ENCODE measurements at places on chromosomes 2 and 18.

GRCh38 chr18:49052891-49053644 lies 102.3 kb upstream of the SMAD7 start:
- no peak for DNase-seq

- DNase-seq, result no peak
These were observed 885 bp upstream of the DSEL start for GRCh38 chr18:67517444-67517765.

- no peak for DNase-seq
These were observed 9.6 kb downstream of the TET3 start for GRCh38 chr2:73994178-73994831.

GRCh38 chr2:145321344-145321743 lies 801.4 kb upstream of the ZEB2 start:
- DNase-seq, result no peak

DNA sequence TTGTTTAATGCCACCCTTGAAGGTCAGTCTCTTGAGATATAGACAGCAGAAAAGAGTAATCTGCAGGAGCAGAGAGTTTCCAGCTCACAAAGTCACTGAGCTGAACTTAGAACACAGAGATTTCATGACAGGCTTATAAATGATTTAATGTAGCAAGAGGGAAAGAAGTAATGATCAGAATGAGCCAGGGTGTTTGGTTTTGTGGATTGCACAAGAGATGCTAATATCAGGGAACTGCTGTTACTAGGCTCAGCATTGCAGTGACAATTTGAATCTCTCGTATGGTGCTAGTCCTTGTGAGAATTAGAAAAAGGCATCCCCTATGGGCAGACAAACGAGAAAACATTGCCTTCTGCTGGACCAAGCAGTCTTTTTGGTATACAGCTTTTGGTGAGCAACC lies 61.7 kb upstream of the ITGB6 start:
- DNase-seq, result no peak

- DNase-seq, result no peak
These were observed 21.9 kb downstream of the CENPO start for GRCh38 chr2:24815171-24815570.

- no peak for DNase-seq
These were observed 111.1 kb downstream of the TTC27 start for GRCh38 chr2:32738939-32739338.

DNA sequence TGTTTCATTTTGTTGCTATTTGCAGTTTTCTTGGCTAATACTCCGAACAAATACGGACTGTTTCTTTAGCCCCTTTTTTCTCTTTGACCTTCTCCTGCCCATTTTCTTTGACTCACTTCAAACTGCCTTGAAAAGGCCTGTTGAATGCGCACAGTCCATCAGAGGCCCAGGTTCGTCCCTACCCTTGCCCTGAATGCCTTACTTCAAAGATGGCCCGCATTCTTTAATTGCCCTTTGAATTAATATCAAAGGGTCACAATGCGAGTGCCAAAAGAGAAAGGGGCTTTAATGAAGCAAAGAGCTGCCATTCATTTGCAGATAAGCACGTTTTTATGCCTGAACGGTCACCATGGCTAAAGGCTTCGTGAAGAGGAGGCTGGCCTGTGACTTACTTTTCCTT lies 29.7 kb downstream of the PAX3 start:
- DNase-seq, result no peak

GRCh38 chr2:127014630-127015029 lies 92.3 kb downstream of the BIN1 start:
- no peak for DNase-seq

DNA sequence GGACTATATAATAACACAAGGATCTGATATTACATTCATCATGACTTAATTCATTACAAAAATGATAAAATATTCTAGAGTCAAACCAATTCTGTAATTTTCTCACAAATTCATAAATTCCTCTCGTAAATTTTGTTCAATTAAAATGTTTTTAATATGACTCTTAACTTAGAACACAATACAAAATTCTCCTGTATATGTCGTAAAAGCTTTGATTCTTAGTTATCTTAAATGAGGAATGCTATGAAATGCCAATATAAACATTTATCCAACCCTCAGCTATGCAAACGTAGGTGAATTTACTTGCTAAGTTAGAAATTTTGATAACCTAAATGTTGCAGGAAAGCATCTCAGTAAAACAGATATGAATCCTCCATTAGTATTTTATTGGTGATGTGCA lies 28.9 kb downstream of the ARHGAP15 start:
- no peak for DNase-seq

- no peak for DNase-seq
These were observed 270.3 kb downstream of the MREG start for GRCh38 chr2:215743066-215743465.

DNA sequence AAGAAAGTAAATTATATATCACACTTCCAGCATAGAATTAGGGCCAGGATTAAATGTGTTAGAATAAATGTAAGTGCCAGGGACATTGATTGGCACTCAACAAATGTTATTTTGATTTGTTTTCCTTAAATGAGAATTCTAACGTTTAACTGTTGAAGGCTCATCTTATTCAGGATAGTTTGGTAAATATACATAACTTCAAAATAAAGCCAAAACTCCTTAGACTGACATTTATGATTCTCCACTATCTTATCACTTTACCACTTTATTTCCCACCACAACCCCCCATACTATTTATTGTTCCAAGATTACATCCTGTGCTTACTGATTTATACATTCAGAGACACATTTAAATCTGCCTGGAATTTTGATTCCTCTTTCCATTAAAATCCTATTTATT lies 769.5 kb upstream of the CDH2 start:
- DNase-seq, result no peak

DNA sequence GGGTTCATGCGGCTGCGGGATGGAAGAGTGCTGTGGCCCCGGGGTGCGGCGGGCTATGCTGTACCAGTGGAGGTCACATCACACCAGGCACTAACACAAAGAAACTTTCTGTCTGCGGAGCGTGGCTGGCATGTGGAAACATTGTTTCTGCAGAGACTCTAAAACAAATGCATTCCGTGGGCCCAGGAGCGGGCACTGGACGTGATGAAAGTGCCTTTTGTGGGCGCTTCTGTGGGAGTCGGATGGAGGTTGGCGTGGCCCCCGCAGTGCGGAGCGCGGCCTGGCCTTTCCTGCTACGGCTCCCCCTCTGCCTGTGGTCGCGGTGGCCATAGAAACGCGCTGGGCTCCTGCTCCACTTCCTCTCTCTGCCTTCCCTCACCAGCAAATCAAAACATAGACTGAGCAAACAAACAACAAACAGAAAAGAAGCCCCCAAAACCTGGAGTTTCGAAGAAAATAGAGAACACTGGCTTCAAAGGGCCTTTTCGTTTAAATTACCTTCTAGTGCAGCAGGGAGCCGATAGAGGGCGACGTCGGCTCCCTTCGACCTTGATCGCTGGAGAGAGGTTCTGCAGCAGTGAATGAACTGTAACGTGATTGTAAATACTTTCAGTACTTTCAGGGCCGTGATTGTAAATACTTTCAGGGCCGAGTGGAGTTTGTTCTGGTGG lies 51.4 kb downstream of the KIF5C start:
- peak; percentile 37 for DNase-seq

- DNase-seq, result no peak
These were observed 22.0 kb downstream of the CCT7 start for GRCh38 chr2:73255907-73256617.

DNA sequence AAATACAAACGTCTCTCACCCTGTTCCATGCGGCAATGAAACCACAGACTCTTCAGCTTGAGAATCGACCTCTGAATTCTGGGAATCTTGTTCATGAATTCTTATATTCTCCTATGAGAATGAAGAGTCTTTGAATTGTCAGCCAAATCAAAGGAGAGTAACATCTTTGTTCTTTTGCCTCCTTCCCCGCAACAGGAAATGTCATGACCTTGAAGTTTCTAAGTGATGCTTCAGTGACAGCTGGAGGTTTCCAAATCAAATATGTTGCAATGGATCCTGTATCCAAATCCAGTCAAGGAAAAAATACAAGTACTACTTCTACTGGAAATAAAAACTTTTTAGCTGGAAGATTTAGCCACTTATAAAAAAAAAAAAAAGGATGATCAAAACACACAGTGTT lies 21.8 kb downstream of the TNFAIP6 start:
- DNase-seq, result no peak

DNA sequence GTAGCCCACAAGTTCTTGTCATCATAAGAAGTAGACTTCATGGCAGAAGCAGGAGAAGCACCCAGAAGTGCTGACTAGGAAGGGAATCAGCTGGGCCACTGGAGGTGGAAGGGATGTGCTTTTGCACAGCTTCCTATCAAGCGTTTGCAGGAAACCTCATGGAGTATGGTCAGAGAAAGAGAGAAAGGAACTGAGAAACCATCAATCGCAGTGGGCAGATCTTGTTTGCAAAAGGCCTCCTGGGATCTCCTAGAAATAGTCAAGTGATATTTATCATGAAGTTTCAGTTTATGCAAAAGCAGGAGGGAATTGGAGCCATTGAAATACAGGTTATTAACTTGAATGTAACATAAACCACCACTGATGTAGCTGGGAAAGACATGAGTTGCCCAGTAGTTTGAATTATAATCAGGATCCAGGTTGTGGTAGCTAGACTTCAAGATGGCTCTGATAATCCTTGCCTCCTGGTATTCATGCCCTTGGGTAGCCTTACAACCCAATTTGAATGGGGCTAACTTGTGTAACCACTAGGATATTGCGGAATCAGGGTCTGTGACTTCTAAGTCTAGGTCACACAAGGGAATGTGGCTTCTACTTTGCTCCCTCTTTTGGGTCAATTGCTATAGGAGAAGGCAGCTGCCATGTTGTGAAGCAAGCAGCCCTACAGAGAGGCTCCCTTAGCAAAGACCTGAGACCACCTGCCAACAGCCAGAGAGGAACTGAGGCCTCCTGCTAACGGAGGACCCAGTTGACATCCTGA lies 69.8 kb upstream of the TCF4 start:
- DNase-seq, result no peak

DNA sequence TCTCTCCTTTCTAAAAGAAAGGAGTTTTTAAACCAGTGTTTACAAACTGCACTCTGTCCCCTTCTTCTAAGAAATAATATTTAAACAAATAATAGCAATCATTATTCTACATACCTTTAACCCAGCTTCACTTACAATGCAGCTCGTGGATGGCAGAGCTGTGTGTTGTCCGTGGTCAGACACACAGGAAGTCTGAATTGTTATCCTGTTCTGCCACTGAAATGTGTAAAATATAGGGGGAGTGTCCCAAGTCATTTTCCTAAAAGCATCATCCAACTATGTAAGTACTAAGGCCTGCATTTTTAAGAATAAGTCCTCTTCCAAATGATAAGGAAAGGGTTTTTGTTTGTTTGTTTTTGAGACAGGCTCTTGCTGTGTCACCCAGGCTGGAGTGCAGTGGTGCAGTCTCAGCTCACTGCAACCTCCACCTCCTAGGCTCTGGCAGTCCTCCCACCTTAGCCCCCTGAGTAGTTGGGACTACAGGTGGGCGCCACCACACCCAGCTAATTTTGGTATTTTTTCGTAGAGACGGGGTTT lies 2.7 kb upstream of the PPP4R1 start:
- DNase-seq, result no peak

DNA sequence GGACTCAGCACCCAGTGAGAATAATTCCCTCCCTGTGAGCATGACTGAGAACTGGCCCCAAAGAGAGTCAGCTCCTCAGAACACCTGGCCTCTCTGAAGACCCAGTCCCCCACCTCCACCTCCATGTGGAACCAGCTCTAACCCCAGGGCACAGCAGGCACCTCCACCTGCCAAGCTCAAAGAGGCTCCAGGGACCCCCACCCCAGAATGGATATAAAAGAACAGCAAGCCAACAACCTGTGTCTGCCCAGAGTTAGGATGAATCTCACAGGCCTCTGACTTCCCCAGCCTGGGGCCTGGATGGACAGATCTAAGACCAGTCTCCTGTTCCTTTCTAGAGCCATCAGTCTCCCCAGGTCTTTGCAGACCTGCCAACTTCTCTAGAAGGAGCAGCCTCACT lies 498.5 kb downstream of the EIPR1 start:
- no peak for DNase-seq

DNA sequence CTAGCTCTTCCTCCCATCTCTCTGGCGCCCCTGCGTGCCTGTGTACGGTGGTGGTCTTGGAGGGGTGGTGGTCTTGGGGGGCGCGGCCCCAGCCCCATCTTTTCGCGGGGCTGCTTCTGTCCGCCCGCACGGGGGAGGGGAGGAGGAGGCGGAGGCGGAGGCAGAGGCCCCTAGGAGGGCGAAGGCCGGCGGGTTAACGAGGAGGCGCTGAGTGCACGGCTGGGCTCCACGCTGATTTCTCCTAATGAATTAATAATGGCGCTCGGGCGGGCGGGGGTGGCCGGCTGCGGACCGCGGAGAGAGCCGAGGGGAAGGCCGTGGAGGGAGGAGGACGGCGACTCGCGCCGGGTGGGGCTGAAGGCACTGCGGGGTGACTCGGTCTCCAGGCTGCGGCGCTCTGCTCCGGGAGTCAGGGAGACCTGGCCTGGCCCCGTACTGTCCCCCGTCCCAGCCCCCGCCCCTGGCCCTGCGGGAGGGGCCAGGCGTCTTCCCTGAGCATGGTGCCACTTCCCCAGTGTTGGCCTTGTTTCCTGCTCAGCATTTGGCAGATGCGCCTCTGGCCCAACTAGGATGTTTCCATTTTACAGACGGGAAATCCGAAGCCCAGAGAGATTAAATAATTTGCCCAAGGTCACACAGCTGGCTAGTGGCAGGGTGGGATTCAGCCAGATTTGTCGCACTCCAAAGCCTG lies 6.0 kb downstream of the GAREM2 start:
- DNase-seq, result no peak

DNA sequence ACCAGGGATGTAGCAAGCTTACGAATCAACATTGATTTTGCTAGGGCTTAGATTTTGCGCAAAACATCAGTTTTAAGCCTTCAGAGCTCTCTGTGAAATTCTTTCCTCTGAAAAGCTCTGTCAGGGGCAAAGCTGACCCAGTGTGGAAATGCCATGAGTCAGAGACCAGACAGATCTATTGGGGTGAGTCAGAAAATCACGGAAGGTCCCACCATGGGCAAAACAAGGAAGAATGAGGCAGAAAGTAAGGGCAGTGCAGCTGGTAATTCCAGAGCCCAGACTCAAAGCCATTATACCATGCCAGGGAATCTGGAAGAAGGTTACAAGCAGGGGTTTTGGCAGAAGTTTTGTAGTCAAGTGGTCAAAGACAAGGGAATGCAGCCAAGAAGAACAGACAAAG lies 256.6 kb upstream of the CTAGE1 start:
- no peak for DNase-seq

- DNase-seq, result peak; percentile 97
These were observed at the start of gene CHMP3 for GRCh38 chr2:86562922-86563649. Gene CHMP3, minus strand, starts transcription at chr2:86563443. Its CDS starts 95 bp downstream, at chr2:86563348.

- no peak for DNase-seq
These were observed 96.2 kb downstream of the RAD51AP2 start for GRCh38 chr2:17422061-17422460.

GRCh38 chr2:163246135-163246534 lies 407.6 kb upstream of the KCNH7 start:
- DNase-seq, result no peak

Data from NCI-H1436 (cell line).